IMR-90 (cell line): ENCODE measurements at places on chromosomes 7 and 10. TPM values are rescaled to one million over a fixed set of nuclear protein-coding genes. Genes with fewer than 3 reads are reported as not detected.

ATOH7 gene
- total RNA-seq, result not detected in 2 replicates

USP6NL gene
- 9.1 and 11.9 TPM in 2 replicates for total RNA-seq

GRCh38 chr10:86067436-86068050 lies 299.1 kb downstream of the GRID1 start:
- H3K4me1 ChIP-seq, result no peaks in the 10 kb centered on the region
- no peak for DNase-seq
- no peaks in the 10 kb centered on the region for H3K36me3 ChIP-seq
- no peak overlapping the region for H3K4me3 ChIP-seq

- DNase-seq, result peak; percentile 10
- peaks cover 2% of the 10 kb centered on the region; the same call in 1 of the 2 replicates for H3K4me1 ChIP-seq
- no peak overlapping the region for H3K27ac ChIP-seq
- H3K36me3 ChIP-seq, result no peaks in the 10 kb centered on the region
Measured at GRCh38 chr10:112404617-112405016, 30.7 kb downstream of the ACSL5 start.

DNA sequence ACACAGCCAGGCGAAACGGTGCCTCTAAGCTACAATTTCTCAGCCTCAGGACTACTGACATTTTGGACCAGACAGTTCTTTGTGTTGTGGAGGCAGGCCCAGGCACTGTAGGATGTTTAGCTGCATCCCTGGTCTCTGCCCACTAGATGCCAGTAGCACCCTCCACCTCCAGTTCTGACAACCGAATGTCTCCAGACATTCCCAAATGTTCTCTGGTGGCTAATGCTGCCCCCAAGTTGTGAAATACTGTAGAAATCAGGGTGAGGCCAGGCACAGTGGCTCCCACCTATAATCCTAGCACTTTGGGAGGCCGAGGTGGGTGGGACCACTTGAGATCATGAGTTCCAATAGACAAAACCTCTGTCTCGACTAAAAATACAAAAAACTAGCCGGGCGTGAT lies 18.2 kb downstream of the HNRNPF start:
- H3K27ac ChIP-seq, result no peak overlapping the region
- H3K4me1 ChIP-seq, result peaks cover 2% of the 10 kb centered on the region; the same call in 1 of the 2 replicates
- no peaks in the 10 kb centered on the region for H3K27me3 ChIP-seq
- DNase-seq, result peak; percentile 49
- no peak overlapping the region for H3K4me3 ChIP-seq
- peaks cover 61% of the 10 kb centered on the region for H3K36me3 ChIP-seq
